ENCODE measurements at places on chromosomes 3 and 15.
A peak's percentile ranks its signal among the peaks of the same experiment; 100 is the strongest.

DNA sequence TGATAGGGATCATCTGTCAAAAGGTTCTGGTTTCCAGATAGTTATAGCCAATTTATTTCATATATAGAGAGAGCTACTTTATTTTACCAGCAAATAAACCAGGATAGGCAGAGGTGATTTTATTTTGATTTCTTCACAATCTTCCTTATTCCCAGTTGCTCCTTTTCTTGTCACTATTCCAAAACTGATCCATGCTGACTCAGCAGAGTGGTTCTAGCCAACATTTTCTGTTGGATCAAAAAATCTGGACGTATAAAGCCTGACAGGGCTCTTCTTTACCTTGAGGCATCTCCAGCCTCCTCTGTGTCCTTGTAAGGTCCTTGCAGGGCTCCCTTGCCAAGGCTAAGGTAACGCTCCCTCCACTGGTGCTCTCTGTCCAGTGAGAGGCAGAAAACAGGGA lies 15.8 kb downstream of the HDC start:
- no peak for DNase-seq

DNA sequence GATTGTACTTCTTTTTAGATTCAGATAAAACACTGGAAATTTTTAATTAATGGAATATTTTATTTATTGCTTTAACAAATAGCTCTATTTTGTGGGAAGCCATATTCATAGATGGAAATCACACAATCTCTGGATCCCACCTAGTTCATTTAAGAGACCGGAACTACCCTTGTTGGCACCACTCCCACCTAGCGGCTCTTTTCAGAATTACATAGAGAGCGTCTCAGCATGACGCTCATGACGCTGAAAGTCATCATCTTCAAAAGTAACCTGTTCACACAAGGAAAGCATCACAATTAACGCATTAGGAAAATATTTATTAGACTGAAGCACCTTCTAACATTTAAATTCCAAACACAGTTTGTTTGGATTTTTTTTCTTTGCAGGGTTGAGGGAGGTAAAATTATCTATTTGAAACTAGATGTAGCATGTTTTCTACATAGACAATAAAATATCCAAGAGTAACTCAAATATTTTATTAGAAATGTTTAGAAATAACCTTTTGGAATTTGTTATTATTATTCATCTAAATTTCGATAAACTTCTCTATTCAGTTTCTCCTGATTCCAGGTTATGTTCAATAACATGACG lies 214.9 kb upstream of the ARRDC4 start:
- DNase-seq: peak; percentile 29

- DNase-seq: no peak
These were observed 168.3 kb upstream of the TSC22D2 start for GRCh38 chr3:150239766-150240165.

DNA sequence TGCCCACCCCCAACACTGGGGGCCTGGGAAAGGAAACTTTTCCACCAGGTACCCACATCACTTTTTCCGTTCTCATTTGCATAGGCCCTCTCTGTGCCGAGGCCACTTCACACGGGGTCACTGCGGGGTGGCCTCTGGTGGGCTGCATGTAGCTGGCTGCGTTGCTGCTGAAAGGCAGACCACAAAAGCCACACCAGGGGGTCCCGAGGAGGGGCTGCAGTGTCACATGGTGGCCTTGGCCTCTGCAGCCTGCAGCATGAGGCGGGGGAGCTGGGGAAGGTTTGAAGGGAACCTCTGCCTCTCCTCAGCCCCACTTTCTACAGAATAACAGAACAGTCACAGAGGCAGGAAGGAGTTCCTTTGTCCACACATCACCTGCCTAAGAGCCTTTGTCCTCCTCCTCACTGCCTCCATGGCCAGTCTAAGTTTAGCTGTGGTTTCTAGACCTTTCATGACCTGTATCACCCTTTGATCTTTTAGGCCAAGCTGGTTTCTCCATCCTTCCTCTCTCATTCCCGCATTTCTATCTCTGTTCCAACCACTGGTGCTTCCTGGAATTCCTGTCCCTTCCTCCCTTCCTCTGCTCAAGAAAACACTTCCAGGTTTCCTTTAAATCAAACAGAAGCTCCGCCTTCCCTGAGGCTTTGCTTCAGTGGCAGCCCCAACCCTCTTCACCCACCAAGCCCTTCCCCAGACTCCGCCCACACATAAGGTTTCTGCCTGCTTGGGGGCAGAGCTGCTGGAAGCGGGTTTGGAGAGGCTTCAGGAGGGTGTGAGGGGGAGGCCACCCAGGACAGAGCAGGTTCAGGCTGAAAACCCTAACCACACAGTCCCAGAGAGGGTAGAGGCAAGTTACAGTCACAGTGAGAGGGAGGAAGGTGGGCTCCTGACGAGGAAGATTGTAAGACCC lies 150.7 kb upstream of the TLE3 start:
- no peak for DNase-seq

- DNase-seq: no peak
These were observed 32.5 kb upstream of the CCDC54 start for GRCh38 chr3:107344722-107345121.

DNA sequence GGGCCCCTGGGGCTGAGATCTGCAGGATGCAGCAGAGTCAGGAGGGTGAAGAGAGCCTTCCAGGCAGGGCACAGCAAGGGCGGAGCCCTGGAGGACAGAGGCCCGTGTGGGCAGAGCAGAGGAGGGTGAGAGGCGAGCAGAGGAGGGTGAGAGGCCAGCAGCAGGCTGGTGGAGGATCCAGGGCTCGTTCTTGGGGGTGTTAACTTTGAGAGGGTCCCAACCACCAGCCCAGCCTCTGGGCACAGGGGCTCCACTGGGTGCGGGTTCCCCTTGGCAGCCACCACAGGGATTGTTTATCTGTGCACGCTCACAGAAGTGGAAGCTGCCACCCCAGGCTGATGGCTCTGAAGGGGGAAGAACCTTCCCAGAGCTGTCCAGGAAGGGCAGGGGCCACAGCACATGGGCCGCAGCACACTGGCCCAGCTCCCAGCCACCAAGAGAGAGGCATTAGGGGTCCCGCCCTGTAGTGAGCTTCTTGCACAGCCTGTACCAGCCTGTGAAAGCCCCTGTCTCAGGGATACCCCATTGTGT lies 9.3 kb upstream of the PLXND1 start:
- DNase-seq: no peak

GRCh38 chr3:193589129-193589528 lies 3.9 kb upstream of the OPA1 start:
- DNase-seq: no peak

GRCh38 chr15:25375557-25375956 lies 63.3 kb downstream of the UBE3A start:
- no peak for DNase-seq

All from neural crest cell (in vitro differentiated cells).